Natural killer cell treated with Interleukin-12 subunit alpha and Interleukin-12 subunit beta and Interleukin-15 and Interleukin-18, amount 100 ng/mL, for 72 hours (primary cell): ENCODE measurements at places on chromosomes 3 and 15. TPM values are rescaled to one million over a fixed set of nuclear protein-coding genes. Genes with fewer than 3 reads are reported as not detected.

PATL2 gene
- total RNA-seq: 13.0 TPM

ANKUB1 gene
- not detected for total RNA-seq

KIAA1143 gene
- 11.3 TPM for total RNA-seq

RGMA gene
- not detected for total RNA-seq

GRCh38 chr3:69425249-69425648 is 39.4 kb upstream of the FRMD4B start:
- no peak overlapping the region for H3K27ac ChIP-seq
- DNase-seq: no peak
- H3K27me3 ChIP-seq: no peaks in the 10 kb centered on the region
- peaks cover 5% of the 10 kb centered on the region for H3K4me1 ChIP-seq
- H3K36me3 ChIP-seq: no peaks in the 10 kb centered on the region

DNA sequence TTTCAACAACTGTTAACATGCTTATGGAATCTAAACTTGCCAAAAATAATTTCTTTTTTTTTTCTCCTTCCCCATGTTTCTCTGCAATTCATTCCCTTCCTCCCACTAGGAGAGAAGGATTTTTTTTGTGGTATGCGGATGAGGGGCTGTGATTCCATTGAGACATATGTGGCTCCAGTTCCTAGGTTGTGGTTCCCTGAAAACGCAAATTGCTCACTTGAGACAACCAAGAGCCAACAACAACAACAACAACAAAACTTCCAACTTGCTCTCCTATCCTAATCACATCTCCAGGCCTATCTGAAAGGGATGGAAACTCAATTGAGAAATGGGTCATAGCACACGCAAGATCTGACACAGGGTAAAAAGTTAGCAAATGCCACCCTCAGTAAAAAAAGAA is 406.5 kb upstream of the TGFBR2 start:
- DNase-seq: no peak
- no peaks in the 10 kb centered on the region for H3K36me3 ChIP-seq
- no peak overlapping the region for H3K27ac ChIP-seq

GRCh38 chr3:153171918-153172317 is 9.9 kb downstream of the RAP2B start:
- no peaks in the 10 kb centered on the region for H3K27me3 ChIP-seq
- H3K27ac ChIP-seq: no peak overlapping the region
- H3K4me3 ChIP-seq: no peak overlapping the region

- H3K4me3 ChIP-seq: no peak overlapping the region
- H3K4me1 ChIP-seq: peaks cover 8% of the 10 kb centered on the region
- no peaks in the 10 kb centered on the region for H3K36me3 ChIP-seq
- H3K27ac ChIP-seq: no peak overlapping the region
- H3K27me3 ChIP-seq: peaks cover 47% of the 10 kb centered on the region
Measured at GRCh38 chr15:63379492-63380150, 2.0 kb downstream of the CA12 start.

- peaks cover 43% of the 10 kb centered on the region for H3K27me3 ChIP-seq
- H3K4me3 ChIP-seq: no peak overlapping the region
- no peaks in the 10 kb centered on the region for H3K4me1 ChIP-seq
- no peak for DNase-seq
- no peak overlapping the region for H3K27ac ChIP-seq
Measured at GRCh38 chr15:80778621-80778963, 578 bp upstream of the CEMIP start.

GRCh38 chr3:141021261-141021660 is 29.9 kb upstream of the SPSB4 start:
- no peak overlapping the region for H3K4me3 ChIP-seq
- no peak for DNase-seq
- H3K4me1 ChIP-seq: peaks cover 20% of the 10 kb centered on the region
- no peak overlapping the region for H3K27ac ChIP-seq
- no peaks in the 10 kb centered on the region for H3K36me3 ChIP-seq

GRCh38 chr15:80093854-80094418 is 34.5 kb downstream of the ZFAND6 start:
- no peaks in the 10 kb centered on the region for H3K36me3 ChIP-seq
- no peak overlapping the region for H3K4me3 ChIP-seq
- peaks cover 19% of the 10 kb centered on the region for H3K4me1 ChIP-seq
- H3K27me3 ChIP-seq: no peaks in the 10 kb centered on the region
- no peak for DNase-seq

- no peaks in the 10 kb centered on the region for H3K4me1 ChIP-seq
- no peak overlapping the region for H3K27ac ChIP-seq
- no peaks in the 10 kb centered on the region for H3K36me3 ChIP-seq
- peaks cover 6% of the 10 kb centered on the region for H3K27me3 ChIP-seq
Measured at GRCh38 chr15:71316911-71317310, 201.6 kb downstream of the THSD4 start.

DNA sequence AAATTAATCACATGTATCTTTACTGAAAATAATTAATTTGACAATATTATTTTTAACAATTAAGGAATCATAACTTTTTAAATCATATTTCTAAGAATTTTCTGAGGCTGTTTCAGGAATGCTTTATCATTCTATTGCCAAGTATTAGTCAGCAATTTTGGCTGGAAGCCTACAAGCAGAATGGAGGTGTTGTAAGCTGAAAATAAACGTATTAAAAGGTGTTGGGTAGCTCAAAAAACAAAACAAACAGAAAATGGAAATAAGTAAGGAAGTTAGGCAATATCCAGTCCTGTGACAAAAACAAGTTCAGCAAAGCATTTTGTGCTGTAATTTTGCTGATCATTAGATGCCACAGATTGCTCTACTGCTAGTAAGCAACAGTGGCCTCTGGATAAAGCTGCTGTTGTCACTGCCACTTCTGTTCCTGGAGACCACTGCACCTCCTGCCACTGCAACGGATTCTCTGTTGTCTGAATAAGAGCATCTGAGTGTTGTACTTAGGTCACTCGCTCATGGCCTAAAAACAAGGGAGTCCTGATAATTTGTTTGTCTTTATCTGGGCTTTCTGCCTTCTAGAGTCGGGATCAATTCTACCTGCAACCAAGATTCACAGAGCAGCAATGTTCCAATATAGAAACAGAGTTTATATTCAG is 63.5 kb upstream of the SLITRK3 start:
- no peaks in the 10 kb centered on the region for H3K4me1 ChIP-seq
- H3K4me3 ChIP-seq: no peak overlapping the region
- H3K27me3 ChIP-seq: no peaks in the 10 kb centered on the region
- no peaks in the 10 kb centered on the region for H3K36me3 ChIP-seq
- no peak for DNase-seq

DNA sequence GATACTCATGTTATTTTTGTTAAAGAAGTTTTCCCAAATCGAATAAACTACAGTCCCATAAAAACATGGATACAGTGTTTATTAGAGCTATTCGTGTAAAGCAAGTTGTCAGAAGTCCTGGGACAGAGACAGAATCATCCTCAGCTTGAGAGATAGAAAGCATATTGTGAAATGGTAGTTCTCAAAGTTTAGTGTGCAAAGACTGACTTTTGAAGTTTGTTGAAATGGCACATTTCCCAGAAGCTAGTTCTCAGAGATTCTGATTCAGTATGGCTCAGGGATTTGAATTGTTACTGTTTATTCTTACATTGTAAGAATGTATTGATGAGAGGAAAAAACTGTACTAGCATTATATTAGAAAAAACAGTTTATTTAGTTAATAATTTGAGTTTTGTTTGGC is 22.1 kb downstream of the GABRR3 start:
- no peak overlapping the region for H3K4me3 ChIP-seq
- no peaks in the 10 kb centered on the region for H3K4me1 ChIP-seq
- DNase-seq: no peak
- H3K36me3 ChIP-seq: no peaks in the 10 kb centered on the region
- peaks cover 33% of the 10 kb centered on the region for H3K27me3 ChIP-seq
- H3K27ac ChIP-seq: no peak overlapping the region

DNA sequence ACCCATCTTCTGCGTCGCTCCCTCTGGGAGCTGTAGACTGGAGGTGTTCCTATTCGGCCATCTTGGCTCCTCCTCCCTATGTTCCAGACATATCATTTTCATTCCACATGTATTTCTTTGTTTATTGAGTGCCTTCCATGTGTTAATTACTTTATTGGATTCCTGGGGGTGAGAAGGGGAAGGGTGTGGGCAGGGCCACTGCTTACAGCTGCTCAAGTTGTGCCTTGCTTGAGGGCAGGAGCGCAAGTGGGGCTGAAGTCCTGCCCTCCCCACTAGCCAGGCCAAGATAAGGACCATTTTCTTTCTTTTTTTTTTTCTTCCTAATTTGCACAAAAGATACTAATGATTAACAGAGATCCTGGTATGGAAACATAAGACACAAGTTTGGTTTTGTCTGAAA is 224.8 kb downstream of the LPP start:
- H3K4me3 ChIP-seq: no peak overlapping the region
- no peak overlapping the region for H3K27ac ChIP-seq
- H3K27me3 ChIP-seq: no peaks in the 10 kb centered on the region
- DNase-seq: no peak
- peaks cover 13% of the 10 kb centered on the region for H3K36me3 ChIP-seq

GRCh38 chr15:22224241-22224671 is 143.9 kb downstream of the OR4M2 start:
- DNase-seq: peak; percentile 35
- H3K27me3 ChIP-seq: no peaks in the 10 kb centered on the region
- H3K4me1 ChIP-seq: peaks cover 42% of the 10 kb centered on the region
- H3K4me3 ChIP-seq: no peak overlapping the region
- H3K27ac ChIP-seq: peak overlapping the region; percentile 100
- H3K36me3 ChIP-seq: no peaks in the 10 kb centered on the region

GRCh38 chr15:39488516-39488915 is 92.4 kb upstream of the THBS1 start:
- DNase-seq: no peak
- H3K36me3 ChIP-seq: no peaks in the 10 kb centered on the region
- H3K27me3 ChIP-seq: peaks cover 35% of the 10 kb centered on the region
- no peak overlapping the region for H3K4me3 ChIP-seq
- H3K4me1 ChIP-seq: peaks cover under 1% of the 10 kb centered on the region

DNA sequence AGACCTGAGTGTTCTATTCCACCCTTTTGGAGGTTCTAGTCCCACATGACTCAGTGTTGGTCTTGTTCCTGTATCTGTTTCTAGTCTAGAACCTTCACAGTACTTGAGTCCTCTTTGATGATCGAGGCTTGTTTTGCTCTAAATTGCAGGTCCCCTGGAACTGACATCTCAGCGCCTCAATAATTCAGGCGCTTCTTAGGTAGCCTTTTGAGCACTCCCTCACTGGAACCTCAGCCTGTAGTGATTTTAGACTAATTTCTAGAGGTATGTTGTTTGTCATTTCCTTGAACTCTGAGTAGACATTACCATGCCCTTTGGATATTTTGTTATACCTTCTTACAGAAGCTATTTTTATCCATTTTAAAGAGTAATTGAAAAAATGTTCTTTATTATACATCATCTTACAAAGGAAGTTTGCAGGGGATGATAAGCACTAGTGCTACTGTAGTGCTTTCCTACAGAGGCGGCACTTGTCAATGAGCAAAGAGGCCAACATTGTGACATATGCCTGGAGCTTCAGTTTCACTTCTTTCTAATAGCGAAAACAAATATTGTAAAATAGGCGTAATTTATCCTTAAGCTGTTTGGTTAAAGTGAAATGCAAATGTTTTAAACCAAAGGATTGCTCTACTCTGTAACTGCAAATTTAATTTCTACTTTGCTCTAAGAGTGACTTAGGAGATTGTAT is 75.7 kb downstream of the EFL1 start:
- H3K4me1 ChIP-seq: peaks cover 5% of the 10 kb centered on the region
- no peak for DNase-seq
- H3K4me3 ChIP-seq: no peak overlapping the region
- H3K27me3 ChIP-seq: no peaks in the 10 kb centered on the region

DNA sequence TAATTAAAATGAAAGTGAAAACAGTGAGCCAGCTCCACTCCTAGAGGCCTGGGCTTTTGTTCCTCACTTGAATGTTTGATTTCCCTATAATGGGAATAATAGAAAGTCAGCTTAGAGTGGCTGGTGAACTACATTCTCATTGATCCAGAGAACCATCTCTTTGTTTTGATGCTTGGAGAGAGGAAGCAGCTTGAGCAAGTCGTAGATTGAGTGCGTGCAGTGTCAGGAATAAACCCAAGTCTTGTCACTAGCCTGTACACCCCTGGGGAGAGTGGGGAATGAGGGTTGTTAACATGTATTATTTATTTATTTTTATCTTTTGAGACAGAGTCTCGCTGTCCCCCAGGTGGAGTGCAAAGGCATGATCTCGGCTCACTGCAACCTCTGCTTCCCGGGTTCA is 885 bp upstream of the LSG1 start:
- H3K4me1 ChIP-seq: peaks cover 26% of the 10 kb centered on the region
- DNase-seq: no peak
- peaks cover 7% of the 10 kb centered on the region for H3K27me3 ChIP-seq
- peak overlapping the region; percentile 99 for H3K27ac ChIP-seq
- peak overlapping the region; percentile 98 for H3K4me3 ChIP-seq
- H3K36me3 ChIP-seq: peaks cover 5% of the 10 kb centered on the region

- H3K36me3 ChIP-seq: peaks cover 5% of the 10 kb centered on the region
- DNase-seq: no peak
- H3K4me3 ChIP-seq: no peak overlapping the region
- H3K27me3 ChIP-seq: peaks cover 13% of the 10 kb centered on the region
- no peak overlapping the region for H3K27ac ChIP-seq
Measured at GRCh38 chr15:86178845-86179244, 99.2 kb downstream of the AGBL1 start.

DNA sequence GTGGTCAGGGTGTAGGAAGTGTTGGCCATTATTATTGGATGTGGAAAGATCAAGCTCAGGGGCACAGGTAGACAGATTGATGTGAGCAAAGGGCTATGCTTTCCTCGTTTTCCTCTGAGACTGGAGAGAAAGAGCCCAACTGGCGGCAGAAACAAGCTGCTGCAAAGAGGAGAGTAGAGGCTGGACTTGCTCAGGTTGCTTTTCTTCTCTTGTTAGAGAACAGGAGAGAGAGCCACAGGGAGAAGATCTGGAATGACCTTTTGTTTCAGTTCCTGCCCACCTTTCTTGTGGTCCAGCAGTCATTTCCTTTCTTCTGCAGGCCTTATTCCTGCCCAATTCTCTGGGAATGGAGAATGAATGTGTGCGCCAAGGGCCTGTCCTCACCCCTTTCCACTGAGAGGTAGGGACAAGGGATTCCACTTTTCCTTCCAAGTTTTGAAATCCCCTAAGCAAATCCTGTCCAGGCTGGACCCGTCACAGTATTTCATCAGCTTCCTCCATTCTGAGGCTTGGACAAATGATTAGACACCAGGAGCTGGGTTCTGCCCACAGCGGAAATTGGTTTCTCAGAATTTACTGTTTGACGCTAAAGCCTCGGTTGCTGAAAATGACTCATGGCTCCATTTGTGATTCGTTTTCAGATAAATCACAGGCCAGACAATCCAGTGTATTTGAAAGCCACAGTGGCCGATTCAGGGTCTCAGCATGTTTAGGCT is 16.1 kb downstream of the ZNF80 start:
- peaks cover 60% of the 10 kb centered on the region for H3K4me1 ChIP-seq
- peaks cover 29% of the 10 kb centered on the region for H3K36me3 ChIP-seq
- H3K4me3 ChIP-seq: peak overlapping the region; percentile 85
- H3K27ac ChIP-seq: peak overlapping the region; percentile 99
- no peaks in the 10 kb centered on the region for H3K27me3 ChIP-seq
